ENCODE measurements at places on chromosomes 2 and 18.

- DNase-seq: no peak
These were observed 86.9 kb downstream of the ACVR1 start for GRCh38 chr2:157789256-157789655.

DNA sequence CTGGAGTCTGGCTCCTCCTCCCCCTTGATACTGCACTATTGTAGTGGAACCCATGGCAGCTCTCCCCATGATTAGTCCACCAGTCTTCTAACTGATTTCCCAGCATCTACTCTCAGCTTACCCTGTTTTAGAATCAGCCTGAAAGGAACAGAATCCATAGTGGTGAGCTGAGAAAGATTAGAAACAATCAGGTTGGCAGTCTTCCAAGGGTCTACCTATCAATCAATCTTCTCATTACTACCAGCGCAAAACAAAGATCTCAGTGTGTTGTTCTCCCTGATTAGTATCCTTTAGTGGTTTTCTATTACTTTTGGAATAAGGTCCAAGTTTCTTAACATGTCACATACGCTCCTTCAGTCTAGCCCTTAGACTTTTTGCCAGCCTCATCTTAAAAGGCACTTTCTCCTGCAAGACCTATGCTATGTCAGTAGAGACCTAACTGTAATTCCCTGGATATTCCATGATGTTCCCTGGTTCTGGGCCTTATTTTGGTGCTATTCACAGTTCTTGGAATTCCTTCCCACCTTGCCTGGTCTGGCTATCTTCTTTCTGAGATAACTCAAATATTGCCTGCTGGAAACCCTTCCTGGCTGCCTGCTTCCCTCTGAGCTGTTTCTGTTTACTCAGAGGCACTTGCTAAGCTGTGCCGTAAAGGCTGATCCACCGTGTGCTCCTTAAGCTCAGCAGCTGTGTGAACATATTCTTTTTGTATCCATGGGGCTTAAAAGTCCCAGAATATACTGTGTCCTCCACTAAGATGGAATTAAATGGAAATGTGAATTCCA is 32.6 kb downstream of the LAMA3 start:
- no peak for DNase-seq

DNA sequence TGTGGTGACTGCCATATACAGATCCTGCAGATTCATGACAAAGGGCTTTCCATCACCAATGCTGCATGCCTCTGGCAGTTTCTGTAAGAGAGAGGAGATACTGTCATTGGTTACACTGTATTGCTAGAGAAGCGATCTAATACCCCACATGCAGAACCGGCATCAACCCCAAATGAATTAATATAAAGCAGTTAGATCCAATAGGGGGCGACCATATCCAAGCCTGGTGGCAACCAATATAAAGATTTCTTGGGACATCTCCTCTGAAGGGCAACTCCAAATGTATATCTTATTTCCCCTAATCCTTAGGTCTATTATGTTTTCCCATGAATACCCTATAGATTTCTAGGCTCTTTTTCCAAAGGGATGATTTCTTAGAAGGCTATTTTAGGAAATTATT is 17.4 kb upstream of the IHH start:
- no peak for DNase-seq

GRCh38 chr18:5979971-5980457 is 84.7 kb upstream of the TMEM200C start:
- DNase-seq: no peak

DNA sequence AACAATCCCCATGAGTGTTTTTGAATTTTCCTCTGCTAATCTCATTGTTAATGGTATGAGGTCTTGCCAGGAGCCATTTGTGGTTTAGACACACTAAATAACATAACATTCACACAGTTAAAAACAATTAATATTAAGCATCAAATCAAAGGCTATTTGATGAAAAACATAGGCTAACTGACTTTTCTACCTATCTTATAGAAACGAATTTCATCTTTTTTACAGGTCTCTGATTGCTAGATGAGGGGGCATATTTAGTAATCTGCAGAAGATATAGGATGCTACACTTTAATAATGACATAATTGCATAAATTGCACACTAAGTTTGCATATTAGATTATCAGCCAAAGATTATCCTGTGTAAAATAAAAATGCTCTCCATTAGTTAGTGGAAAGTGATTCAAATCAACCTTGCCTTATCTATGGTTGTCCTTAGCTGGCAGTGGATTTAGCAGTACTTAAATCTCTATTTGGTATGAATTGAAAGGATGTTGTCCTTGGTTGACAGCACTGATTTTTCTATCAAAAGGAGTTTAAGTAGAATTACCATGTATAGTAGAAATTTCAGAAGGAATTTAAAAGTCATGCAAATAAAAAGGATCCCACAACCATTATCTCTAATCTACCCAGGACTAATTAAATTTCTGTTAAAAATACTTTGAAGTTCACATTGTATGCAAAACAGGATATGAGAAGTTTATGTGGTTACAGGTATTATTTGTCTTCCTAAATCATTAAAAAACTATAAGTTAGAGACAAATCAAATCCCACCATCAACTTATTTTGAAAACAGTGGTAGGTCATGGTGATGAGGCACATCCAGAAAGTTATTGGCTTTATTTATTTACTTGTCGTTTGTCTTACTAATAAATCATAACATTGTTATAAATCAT is 50.6 kb upstream of the SPAG16 start:
- DNase-seq: no peak

GRCh38 chr2:216713691-216714336 is 18.5 kb upstream of the IGFBP5 start:
- no peak for DNase-seq

DNA sequence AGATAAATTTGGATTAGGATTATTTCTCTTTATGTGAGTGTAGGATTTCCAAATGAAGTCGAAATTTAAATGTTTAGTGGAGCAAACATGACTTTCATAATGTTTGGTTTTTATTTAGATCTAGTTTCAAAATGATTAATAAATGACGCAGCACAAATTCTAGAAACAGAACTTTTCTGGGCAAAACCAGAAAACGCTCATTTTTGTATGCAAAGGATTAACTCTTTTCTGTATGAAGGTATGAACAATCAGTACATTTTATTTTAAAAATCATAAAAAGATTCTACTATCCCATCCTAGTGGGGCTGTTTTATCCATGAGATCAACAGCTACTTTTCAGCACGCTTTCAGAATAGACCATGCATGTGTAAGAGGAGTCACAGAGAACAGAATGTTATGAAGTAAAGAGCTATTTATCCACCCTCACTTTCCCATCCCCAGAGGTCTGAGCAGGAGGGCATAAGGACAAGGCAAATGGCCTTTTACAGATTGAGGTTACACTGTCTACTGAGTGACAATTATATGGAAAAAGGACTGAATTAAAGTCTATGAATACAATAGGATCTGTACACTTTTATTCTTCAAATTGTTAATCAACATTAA is 270.8 kb downstream of the ZEB2 start:
- DNase-seq: no peak

DNA sequence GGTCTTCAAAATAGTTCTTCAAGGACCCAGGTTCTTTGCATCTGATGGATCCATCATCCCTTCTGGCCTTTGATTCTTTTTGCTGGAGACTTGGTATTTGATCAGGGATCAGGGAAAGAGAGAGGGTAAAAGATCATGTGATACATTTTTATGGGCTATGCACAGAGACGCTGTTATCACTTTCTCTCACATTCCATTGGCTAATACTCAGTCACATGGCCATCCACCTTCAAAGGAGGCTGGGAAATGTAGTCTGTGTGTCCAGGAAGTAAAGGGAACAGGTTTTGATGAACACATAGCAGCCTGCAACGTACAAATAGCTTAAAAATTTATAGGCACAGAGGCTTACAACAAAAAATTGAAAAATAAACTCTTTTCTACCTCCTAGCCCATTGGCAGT is 629.6 kb upstream of the FANCL start:
- no peak for DNase-seq

GRCh38 chr18:10290638-10291235 is 163.7 kb upstream of the APCDD1 start:
- DNase-seq: no peak

DNA sequence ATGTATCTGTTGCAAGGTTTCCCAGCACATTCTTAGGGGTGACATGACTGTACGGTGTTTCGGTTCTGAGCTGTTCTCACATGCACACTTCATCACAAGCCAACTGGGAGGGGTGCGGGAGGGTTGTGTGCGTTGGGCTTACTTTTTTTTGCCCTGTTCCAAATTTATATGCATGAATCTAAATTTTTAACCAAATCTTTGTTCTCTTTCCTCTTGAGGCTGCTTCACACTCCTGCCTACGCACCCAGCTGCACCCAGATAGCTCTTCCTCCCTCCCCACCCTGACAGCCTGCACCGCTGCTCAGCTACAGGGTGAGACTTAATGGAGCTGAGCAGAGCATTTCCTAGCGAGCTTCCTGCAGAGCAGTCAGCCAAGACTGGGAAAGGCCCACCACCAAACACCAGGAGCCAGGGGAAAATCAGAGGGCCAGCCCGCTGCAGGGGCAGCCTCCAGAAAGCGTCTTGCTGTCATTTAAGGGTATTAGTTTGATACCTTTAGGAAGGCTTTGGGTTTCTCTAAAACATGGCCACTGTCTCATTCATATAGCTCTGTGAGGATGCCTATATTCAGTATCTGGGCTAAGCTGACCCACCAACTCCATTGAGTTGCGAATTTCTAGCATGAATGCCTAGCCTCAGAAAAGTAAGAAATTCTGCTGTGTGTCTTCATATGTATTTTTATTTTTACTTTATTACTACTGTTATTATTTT is 84.5 kb downstream of the POU3F3 start:
- DNase-seq: no peak

GRCh38 chr2:213231966-213232365 is 52.3 kb upstream of the SPAG16 start:
- no peak for DNase-seq

- DNase-seq: peak; percentile 53
These were observed 125.6 kb downstream of the PLB1 start for GRCh38 chr2:28621172-28622100.

DNA sequence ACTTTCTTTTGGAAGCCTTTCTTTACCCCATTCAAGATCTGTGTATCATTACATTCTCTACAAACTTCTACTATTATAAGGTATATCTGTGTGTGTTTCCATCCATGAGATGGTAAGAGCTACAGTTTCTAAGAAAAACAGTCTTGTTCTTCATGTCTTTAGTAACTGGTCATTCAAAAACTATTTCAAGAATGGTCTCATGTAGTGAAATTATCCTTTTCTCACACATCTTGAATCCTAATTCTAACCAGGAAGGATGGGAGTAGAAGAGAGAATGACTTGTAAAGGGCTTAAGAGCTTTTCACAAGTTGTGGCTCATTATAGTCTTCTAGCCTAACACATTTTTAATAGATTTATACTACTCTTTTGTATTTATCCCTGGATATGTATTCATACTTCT is 47.3 kb downstream of the ROCK1 start:
- DNase-seq: no peak

GRCh38 chr2:94990956-94991355 is 34.6 kb upstream of the MAL start:
- DNase-seq: no peak

DNA sequence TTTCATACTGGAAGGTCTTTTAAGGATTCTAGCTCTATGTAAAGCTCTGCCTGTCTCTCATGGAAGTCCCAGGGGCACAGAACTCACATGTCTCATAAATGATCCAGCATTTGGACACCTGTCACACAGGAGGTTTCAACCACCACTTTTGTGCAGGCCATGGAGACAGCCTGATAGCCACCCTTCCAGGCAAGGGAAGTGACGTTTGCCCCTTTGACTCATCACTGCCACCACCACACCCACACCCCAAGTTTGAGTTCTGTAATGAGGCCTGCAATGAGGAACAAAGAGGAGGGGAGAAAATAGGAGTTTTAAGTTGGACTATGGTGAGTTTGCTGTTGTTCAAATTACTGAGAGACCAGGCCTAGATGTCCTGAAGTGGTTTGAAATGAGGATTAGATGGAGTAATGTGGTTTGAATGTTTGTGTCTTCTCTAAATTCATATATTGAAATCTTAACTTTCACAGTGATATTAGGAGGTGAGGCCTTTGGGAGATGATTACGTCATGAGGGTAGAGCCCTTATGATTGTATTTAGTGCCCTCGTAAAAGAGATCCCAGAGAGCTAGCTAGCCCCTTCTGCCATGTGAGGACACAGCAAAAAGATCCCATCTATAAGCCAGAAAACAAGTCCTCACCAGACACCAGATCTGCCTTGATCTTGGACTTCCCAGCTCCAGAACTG is 175.3 kb upstream of the EPHA4 start:
- no peak for DNase-seq

- DNase-seq: no peak
These were observed 113.4 kb downstream of the COPS8 start for GRCh38 chr2:237199082-237199481.

DNA sequence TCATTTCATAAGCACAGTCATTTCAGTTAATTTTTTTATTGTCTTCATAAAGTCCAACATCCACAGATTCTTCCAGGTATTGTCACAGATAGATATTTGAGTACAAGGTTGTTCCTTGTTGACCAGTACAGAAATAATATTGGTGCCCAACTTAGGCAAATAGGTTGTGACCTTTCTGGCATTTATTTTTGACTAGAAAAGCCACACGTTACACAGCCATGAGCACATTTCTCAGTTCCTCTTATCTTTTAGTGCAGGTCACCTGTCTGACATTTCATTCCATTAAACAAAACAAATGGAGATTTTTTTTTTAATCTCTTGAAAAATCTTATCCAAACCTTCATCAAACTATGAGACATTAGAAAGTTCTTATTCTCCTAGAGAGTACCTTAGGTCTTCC is 428.8 kb downstream of the ZNF521 start:
- DNase-seq: no peak

- no peak for DNase-seq
These were observed 140.4 kb downstream of the CDH2 start for GRCh38 chr18:28036488-28036887.

DNA sequence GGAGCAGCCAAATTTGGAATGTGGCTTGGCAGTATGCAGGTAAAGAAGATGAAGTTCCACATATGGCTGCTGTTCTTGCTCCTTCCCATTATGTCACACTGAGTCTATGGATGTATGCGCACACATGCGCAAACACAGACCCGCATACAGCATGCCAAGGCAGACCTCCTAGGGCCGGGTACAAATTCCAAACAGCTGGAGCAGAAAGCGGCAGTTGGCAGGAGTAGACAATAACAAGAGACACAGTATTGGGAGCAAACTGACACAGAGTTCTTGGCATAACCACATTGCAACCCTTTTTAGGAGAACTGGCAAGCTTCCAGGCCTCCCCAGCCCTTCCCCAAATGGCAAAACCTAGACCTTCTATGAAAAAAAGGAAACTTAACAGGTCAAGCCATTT is 268.9 kb downstream of the SP3 start:
- DNase-seq: no peak

DNA sequence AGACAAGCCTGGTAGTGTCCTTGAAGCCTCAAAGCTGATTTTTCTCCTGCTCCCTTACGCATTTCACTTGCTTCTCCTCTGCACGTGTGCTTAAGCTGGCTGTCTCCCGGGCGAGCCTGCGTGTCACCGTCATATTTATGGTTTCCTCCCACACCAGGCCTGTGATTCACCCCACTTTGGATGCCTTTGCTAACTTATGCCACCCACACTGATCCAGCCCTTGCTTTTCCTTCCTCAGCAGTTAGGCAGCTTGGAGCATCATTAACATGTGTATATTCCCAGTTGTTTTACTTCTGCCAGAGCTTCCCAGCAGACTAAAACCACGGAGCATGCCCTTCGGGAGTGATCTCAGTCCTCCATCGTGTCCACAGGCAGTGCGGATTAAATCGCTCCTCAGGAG is 2.2 kb downstream of the ST3GAL5 start:
- DNase-seq: peak; percentile 48

GRCh38 chr18:13470516-13471197 is 252.1 kb downstream of the LDLRAD4 start:
- no peak for DNase-seq

All from stimulated activated CD8-positive, alpha-beta memory T cell treated with anti-CD3 and anti-CD28 coated beads, Interleukin-15, amount 100 ng/mL, for 4 hours (primary cell).